Head of caudate nucleus (tissue), 42 donors: ENCODE measurements at places on chromosomes 7 and 10.

DNA sequence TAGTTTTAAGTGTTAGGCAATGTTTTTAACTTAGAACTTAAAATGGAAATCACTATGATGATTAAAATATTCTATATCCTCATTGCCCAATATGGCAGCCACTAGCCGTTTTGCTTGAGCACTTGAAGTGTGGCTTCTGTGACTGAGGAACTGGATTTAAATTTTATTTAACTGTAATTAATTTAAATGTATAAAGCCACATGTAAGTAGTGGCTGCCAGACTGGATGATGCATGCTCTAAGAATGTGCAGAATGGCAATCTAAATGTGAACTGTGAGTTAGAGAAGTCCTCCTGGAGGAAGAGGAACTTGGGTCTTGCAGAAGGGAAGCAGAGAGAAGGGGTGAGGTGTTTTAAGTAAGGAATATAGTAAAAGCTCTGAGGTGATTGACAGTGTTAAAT is 451.4 kb downstream of the SUGCT start:
- DNase-seq = no peak

DNA sequence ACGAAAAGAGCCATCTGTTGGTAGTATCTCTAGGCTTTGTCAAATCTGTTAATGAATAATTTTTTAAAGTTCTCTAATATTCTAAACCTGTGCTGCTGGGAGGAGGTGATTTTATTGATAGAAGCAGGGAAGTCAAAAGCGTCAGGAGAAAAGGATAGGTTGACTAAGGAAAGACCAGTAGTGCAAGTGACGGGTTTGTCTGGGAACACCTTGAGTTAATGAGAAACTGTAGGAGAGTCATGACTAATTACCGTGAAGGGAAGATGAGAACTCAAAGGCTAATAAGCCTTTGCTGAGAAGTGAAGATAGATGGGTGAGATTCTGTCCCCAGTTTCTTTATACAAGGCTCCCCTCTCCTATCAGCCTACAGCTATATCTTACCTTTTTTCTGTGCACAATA is 5.0 kb upstream of the PDK4 start:
- no peak for DNase-seq

DNA sequence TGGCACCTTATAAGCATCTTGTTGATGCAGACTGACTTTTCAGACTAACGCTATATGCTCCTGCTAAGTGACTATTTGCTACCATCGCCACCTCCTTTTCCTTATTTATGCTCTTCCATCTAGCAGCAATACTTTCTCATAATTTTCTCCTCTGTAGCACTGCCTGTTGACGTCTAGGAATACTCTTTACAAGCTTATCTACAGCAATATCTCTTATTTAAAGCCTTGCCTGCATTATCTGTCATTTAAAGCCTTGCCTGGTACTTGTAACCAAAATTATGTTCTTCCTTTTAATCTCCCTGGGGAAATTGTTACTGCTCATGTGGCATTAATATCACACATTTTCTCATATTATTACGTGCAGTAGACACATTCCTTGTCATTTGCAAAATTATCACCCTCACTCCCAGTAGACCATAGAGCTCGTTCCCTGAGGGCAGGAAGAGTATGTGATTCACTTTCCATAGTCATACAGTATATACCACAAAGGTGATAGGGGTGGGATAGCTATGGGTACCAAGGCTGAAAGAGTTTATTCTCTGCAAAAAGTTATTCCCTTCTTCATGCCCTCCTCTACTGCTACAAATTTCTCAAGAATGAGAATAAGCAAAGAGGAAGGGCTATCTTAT is 359.7 kb upstream of the PCDH15 start:
- no peak for DNase-seq

- DNase-seq = no peak
These were observed 245.4 kb downstream of the AUTS2 start for GRCh38 chr7:69843653-69844052.

DNA sequence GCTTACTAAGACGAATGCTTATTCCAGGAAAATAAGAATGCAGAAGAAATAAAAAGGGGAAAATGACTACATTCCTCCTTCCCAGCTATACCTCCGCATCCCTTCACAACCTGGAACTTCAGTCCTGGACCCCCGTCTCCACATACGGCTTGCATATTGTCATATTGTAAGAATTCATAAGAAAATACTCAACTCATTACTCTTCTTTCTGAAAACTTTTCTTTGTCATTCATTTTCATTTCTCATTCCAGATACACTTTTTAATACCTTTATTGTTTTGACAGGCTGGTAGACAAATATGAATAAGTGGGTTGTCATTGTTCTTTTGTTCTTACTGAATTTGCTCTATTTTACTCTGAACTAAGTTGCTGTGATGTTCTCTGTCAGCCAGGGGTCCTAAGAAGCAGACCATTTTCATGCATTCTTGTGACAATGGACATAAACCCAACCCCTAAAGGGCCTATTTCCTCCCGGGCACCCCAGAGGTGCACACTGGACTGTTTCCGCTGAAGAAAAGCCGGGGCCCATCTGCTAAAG is 23.3 kb upstream of the SFTPA2 start:
- no peak for DNase-seq

GRCh38 chr7:69067397-69067796 is 530.9 kb upstream of the AUTS2 start:
- DNase-seq = no peak

GRCh38 chr7:103129702-103130549 is 19.0 kb downstream of the NAPEPLD start:
- DNase-seq = no peak

DNA sequence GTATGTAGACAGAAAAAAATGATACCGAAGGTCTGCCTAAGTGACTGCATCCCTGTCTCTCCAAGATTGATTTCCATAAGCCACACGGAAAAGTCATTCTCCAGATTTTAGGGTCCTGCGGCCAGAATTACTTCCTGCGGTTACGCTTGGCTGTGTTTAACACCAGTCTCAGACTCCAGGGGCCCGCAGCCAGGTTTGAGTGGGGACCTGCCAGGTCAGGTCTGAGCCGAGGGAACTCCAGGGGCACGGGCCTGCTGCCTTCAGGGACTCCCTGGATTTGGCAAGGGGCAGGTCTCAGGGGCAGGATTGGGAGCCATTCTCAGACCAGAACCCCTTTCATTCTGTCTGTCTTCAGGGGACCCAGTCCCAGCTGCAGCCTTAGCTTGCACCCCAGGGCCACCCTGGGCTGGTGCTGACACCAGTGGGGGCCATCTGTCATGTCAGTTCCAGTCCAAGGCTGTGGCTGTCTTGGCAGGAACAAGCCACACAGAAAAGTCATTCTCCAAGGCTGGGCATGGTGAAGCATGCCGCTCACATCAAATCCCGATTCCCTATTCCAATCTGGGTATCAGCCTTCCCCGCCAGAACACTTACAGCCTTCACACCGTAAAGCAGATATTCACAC is 39.0 kb downstream of the TMEM120A start:
- no peak for DNase-seq

DNA sequence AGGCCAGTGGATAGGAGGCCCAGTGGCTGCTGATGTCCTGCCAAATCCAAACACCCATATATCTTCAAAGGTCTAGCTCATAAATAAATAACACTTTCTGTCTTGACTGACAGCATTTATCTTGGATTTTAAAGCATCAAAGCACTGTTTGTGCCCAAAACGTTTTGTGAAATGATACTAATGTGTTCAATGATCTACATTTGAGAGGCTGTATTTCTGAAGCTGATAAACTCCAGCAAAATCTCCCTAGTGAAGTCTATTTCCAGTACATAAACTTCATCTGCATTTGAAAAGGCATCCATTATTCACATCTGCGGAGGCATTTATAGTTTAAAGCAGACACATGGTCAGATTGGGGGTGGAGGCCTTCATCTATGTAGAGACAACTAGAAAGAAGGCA is 276.3 kb downstream of the HPSE2 start:
- DNase-seq = no peak

- DNase-seq = no peak
These were observed 191.8 kb upstream of the CXCL12 start for GRCh38 chr10:44576702-44577191.

DNA sequence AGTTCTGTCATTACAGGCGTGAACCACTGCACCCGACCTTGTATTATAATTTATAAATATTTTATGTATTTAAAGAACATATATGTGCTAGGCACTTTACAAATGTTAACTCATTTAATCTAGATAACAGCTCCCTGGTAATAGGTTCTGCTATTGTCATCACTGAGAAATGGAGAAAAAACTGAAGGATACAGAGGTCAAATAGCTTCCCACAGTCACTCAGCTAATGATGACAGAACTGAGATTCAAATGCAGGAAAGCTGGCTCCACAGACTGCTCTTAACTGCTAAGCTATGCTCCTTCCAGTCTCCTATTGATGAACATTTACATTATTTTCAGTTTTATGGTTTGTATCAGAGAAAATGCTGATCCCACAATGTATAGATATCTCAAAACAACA is 28.9 kb downstream of the NXPH1 start:
- DNase-seq = no peak

DNA sequence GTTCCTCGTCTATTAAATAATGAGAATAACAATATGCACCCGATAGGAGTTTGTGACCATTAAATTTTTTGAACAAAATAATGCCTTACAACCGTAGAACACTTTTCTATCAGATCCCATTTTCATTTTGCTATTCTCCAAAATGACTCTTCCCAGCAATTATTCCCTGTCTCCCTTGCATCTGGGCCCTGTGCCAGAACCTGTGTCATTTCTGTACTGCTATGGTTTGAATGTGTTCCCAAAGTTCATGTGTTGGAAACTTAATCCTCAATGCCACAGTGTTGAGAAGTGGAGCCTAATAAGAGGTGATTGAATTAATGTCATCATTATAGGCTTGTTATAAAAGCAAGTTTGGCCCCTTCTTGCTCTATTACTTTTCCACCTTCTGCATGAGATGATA is 33.2 kb upstream of the SMNDC1 start:
- peak; percentile 51 for DNase-seq

DNA sequence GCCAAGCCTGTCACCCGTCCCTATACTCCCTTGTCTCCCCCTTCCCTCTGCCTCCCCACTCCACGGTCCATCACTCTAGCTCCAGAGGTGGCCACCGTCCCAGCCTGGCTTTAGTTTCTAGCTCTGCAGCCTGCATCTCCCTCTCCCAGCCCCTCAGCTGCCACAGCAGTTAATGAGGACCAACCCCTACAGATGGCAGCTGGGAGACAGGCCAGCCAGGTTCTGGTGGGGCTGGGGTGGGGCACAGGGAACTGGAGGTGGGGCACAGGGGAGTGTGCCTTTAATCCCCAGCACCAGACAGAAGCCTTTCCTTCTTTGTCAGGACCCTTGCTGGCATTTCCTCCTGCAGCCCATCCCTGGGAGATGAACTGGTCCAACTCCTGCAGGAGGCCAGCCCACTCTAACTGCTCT is 21.1 kb downstream of the UNC5B start:
- DNase-seq = no peak

DNA sequence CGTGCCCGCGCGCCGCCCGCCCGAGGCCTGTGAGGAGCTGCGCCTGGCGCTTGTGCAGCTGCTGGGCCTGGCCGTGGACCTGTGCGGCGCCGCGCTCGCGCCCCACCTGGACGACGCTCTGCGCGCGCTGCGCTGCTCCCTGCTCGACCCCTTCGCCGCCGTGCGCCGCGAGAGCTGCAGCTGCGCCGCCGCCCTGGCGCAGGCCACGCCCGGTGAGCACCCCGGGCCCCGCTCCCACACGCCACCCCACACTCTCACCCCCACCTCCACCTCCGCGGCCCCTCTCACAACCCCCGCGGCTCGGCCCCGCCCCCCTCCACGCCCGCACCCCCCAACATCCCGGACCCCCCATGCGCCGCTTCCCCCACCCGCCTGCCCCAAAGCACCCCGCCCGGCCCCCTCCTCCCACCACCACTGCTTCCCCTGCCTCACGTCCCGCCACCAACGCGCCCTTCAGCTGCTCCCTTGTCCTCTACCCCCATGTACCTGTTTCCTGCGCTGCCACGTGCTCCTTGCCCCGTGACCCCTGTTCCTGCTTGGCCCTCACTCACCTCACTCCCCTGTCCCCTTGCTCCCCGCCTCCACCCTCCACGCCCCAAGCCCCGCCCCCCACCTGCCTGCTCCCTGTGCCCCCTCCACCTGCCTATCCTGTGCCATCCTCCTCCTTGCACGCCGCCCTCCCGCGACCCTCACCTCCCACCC is at the start of gene PRKAR1B:
Gene PRKAR1B, minus strand, starts transcription at position 178 of the 702 bp plus-strand sequence. CDS start 15,776 bp downstream, outside the sequence.
- peak; percentile 32 for DNase-seq

DNA sequence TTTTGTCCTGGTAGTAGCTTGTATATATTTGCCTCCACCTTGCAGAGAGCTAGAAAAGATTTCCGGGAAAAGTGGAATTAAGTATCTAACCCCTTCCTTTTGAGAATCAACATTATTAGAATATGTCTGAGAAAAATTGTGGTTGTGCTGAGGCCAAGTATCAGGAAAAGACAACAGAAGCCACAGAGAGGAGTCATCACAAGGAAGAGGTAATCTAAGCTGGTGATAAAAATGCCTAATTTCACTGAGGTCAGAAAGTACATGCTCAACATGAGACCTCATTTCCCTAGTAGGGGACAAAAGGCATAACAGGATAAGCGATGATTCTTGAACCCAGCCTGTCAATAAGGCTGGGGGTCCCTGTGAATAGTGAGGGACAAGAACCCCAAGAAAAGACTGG is 97.0 kb upstream of the PDE1C start:
- no peak for DNase-seq

DNA sequence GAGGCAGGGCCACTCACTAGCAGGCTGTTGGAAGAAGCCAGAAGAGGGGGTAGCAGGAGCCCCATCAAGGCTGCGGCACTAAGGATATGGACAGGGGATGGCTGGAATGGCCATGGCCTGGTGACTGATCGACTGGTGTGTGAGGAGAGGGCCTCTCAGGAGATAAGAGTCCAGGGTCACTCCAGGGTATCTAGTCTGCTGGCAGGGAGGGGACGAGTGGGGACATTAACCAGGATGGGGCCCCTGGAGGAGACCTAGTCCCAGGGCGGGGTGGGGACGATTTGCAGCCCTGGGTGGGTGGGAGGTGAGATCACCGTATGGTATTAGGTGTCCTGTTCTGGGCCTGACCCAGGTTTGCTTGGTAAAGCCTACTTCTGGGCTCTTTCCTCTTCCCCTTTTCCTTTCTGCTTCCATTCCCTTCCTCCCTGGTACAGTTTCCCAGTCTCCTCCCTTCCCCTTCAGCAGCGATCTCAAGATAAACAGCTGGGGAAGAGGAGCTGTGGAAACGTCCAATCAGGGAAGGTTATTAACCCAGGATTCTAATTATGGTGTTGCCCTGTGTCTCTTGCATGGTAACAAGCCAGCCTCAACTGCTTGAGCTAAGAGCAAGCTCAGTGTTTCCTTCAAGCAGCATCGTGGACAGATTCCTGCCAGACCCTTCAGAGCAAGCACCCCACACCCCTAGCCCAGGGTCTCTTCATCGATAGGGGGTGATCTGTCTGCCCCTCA is 233.2 kb downstream of the RPS24 start:
- no peak for DNase-seq

DNA sequence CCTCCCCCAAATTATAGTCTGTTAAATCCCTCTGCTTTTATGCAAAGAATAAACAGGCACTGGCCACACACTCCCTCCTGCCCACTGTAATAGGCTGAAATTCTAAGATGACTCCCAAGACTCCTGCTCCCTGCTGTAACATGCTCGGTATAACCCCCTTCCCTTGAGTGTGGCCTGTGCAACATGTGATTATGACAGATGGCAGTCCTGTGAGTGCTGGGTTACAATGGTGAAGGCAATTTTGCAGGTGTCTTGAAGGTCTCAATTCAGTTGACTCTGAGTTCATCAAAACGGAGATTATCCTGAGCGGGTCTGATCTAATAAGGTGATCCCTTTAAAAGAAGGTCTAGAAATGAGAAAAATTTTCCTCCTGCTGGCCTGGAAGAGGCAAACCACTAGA is 55.9 kb downstream of the CREB3L2 start:
- DNase-seq = no peak

- no peak for DNase-seq
These were observed 121.2 kb downstream of the RTKN2 start for GRCh38 chr10:62147425-62147824.

GRCh38 chr10:124992462-124993344 is 50.8 kb downstream of the ZRANB1 start:
- peak; percentile 80 for DNase-seq
